ENCODE measurements at places on chromosomes 2 and 18.

DNA sequence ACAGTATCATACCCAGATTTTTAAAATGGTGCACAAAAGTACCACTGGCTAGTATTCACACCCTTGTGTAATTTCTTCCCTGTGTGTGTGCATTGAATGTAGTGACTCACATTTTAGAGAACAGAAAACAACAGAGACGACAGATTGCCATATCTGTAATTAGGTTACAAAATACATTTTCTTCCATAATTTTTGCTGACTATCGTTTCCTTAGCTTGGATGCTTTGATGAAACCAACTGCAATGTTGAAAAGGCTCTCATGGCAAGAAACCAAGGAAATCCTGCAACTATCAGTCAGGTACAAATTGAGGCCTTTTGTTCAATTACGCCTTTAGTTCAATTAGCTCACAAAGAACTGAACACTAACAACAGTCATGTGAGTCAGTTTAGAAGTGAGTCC is 484.4 kb downstream of the ZNF804A start:
- DNase-seq: no peak

- DNase-seq: no peak
Observed at GRCh38 chr18:55356815-55357214, 231.2 kb downstream of the TCF4 start.

GRCh38 chr2:72128843-72129227 is 18.8 kb downstream of the CYP26B1 start:
- no peak for DNase-seq

GRCh38 chr2:174577967-174578589 is 19.5 kb downstream of the WIPF1 start:
- DNase-seq: no peak

GRCh38 chr2:110690083-110690965 is 12.5 kb upstream of the BUB1 start:
- no peak for DNase-seq

DNA sequence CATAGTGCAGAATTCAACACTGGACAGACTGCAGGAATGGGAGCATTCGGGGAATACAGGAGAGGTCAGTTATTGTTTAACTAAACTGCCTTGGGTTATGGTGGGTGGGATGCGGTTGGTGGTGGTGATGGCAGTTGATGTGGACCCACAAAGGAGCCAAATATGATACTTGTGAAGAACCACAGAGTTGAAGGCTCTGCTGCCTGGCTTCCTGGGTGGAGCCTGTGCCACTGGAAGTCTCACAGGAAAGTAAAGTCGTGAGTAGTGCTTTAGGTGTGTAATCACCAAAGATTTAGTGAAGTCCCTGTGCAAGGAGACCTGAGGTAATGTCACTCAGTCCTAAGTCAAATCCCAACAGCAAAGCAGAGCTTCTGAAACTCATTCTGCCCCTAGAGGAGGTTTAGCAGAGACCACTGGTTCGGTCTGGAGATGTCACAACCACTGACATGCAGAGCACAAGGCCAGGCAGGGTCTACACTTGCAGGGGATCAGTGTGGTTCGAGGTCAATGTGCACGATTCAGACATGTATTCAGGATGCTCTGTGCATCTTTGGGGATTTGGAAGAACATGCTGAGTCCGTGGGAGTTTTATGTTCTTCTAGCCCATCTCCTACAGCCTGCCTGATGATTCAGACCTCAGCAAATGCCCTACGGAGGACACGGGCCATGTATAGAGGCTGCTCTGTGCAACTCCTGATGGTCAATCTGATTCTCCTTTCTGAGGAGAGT is 1150.9 kb downstream of the RPIA start:
- no peak for DNase-seq

GRCh38 chr2:209610631-209611030 is 161.0 kb upstream of the UNC80 start:
- no peak for DNase-seq

- DNase-seq: no peak
Observed at GRCh38 chr2:205937211-205937610, 148.8 kb downstream of the INO80D start.

- no peak for DNase-seq
Observed at GRCh38 chr2:215535125-215535668, 99.3 kb upstream of the FN1 start.

DNA sequence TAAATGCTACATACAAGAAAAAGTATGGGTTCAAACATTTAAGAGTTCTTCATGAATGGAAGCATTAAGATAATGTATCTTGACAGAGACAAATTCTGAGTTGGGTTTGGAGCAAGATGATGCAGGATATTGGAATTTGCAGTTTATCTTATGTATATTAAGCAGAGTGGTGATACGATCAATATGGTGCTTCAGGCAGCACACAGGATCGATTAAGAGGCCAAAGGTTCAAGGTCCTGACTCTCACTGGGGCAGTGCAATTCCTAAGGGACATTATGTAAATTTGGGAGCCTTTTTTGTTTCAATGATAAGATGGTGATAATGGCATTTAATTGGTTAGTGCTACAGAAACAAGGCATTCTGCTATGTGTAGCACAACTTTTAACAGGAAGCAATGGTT is 381.9 kb downstream of the KCNJ3 start:
- DNase-seq: no peak

Data from NCI-H1092 (cell line).